Dermis microvascular lymphatic vessel endothelial cell (primary cell): ENCODE measurements at places on chromosomes 1 and 21.

DNA sequence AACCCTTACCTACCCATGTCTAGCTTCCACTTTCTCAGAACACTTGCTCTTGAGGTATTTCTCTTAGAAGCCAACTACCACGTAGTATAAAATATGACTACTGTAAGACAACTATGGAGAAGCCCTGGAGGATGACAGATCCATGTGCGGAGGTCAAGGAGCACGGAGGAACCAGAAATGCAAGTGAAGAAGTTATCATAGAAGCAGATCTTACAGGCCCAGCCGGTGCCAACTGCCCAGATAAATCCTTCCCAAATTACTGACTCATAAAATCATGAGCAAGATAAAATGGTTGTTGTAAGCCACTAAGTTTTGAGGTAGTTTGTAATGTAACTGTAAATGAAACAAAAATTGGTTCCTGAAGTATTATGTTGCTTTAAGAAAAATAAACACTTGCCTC, 12.6 kb downstream of the GTF2B start:
- no peak for DNase-seq

DNA sequence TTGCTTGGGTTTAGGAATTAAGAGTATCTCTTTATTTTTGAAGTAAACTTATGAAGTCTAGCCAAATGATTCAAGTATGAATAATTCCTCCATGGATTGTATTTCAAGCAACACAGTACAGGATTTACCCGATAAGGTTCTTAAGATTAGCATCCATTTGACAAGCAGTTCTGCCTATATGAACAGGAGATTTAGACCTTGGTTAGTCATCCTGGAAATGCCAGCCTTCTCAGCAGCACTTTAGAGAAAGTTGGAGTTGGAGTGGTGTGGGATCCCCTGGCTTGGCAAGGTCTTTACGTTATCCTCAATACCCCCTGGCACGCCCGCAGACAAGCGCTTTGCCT, 1.6 kb downstream of the BCAR3 start:
- peak; percentile 54 for DNase-seq

DNA sequence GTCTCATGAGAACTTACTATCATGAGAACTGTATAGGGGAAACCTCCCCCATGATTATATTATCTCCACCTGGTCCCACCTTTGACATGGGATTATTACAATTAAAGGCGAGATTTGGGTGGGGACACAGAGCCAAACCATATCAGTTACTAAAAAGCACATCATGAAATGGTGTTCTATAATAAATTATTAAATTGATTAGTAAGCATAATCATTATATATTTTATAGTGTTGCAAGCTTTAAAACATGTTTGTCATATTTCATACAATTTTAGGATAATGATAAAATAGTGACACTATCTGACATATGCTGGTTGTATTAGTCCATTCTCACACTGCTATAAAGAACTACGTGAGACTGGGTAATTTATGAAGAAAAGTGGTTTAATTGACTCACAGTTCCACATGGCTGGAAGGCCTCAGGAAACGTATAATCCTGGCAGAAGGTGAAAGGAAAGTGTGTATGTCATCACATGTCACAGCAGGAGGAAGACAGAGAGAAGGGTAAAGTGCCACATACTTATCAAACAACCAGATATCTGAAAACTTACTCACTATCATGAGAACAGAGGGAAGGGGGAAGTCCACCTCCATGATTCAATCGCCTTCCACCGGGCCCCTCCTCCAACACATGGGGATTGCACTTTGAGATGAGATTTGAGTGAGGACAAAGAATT, 539.2 kb upstream of the OLFM3 start:
- DNase-seq: no peak

DNA sequence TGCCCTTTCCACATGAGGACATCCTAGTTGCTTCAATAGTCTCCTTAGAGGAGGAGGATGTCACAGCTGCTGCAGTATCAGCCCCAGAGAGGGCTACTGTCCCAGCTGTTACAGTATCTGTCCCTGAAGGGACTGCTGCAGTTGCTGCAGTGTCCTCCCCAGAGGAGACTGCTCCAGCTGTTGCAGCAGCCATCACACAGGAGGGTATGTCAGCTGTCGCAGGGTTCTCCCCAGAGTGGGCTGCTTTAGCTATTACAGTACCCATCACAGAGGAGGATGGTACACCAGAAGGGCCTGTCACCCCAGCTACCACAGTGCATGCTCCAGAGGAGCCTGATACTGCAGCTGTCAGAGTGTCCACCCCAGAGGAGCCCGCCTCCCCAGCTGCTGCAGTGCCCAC, 78.5 kb upstream of the BMP8A start:
- no peak for DNase-seq
